ENCODE measurements at places on chromosomes 16 and 17. TPM values are rescaled to one million over a fixed set of nuclear protein-coding genes. Genes with fewer than 3 reads are reported as not detected.

The KRTAP2-3 gene
- total RNA-seq, result not detected

The ADAD2 gene
- total RNA-seq, result not detected

The ATP2A1 gene
- 1.6 TPM for total RNA-seq

The KCNJ2 gene
- not detected for total RNA-seq

The GPR142 gene
- total RNA-seq, result 0.15 TPM

The BCL6B gene
- total RNA-seq, result 0.88 TPM

The SCGB1C2 gene
- not detected for total RNA-seq

The HOXB4 gene
- total RNA-seq, result 6.2 TPM

The CACNA1G gene
- not detected for total RNA-seq

The GLP2R gene
- total RNA-seq, result not detected

The ENPP7 gene
- not detected for total RNA-seq

The PRCD gene
- not detected for total RNA-seq

The VASN gene
- total RNA-seq, result 0.08 TPM

The NGFR gene
- 0.33 TPM for total RNA-seq

All from activated CD4-positive, alpha-beta memory T cell treated with anti-CD3 and anti-CD28 coated beads, Interleukin-2, amount 10 ng/mL, durations not matched to agents 7 days and 5 days (primary cell).